Aorta (tissue), 5 donors: ENCODE measurements at places on chromosomes 2 and 18. TPM values are rescaled to one million over a fixed set of nuclear protein-coding genes. Genes with fewer than 3 reads are reported as not detected.

DNA sequence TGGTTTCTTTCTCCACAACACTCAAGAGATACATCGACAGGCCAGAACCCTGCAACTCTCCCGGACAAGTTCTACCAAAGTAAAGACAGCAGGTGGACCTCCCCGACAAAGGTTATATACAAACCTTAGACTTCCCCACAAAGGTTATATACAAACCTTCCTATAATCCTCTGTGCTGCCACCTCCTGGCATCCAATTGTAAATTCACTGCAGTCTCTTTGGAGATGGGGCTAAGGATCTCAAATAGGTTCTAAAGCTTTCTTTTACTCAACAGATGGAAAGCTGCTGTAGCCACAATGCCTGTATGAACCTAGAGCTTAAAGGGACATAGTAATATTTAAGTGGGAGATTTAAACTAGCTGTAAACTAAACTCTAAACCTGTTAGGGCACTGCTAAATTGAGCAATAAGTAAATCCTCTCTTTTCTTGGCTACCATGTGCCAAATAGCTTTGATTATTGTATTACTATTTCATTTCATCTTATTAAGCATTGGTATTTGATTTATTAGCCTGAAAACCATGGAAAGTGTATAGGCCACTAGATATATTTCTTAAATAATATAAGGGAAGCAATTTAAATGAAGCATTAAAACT is 9.8 kb upstream of the MREG start:
- DNase-seq = no peak

DNA sequence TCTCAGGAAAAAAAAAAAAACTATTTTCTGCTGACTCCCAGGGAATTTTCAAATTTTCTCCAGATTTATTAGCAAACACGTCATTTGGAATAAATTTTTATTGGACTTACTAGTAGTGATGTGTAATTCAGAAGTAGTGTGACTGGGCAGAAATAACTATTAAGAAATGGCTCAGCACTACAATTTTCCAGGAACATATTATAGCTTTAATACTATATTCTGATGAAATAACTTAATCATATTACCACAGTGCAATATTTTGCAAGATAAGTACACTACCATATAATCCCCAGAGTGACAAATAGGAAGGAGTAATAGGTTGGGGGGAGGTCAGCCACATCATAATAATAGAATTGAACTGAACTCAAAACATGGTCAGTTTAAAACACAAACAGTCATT is 19.7 kb upstream of the TNFAIP6 start:
- DNase-seq = no peak

DNA sequence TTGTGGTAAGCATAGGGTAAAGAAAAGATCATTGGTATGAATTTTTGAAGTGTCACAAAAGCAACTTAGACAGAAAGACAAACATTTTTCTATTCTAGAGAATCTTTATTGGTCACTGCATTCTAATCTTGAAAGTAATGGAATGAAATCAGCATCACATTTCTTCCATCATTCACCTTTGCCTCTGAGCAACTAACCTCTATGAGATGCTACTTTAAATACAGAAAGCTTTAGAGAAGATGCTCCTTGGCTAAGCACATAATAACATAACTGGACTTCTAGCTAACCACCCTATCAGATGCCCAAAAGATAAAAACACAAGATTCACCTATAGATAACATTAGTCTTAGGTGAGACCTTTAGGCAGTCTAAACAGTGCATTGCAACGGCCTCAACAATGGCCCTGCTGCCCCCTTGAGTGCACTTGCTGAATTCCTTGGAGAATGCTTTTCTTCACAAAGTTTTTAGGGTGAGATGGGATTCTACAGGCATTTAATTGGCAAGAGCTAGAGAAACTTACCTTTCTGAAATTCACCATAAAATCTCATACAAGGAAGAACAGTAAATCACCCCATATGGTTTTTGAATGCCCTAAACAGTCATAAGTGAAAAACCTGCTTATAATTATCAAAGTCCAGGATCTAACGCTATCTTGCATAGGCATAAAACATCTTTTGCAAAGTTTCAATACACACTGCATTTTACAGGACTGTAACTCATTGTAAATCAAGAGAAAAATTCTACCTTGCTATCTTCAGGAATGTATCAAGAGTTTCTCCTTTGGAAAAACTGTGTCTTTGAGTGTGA is 791.3 kb upstream of the CHAC2 start:
- no peak for DNase-seq

DNA sequence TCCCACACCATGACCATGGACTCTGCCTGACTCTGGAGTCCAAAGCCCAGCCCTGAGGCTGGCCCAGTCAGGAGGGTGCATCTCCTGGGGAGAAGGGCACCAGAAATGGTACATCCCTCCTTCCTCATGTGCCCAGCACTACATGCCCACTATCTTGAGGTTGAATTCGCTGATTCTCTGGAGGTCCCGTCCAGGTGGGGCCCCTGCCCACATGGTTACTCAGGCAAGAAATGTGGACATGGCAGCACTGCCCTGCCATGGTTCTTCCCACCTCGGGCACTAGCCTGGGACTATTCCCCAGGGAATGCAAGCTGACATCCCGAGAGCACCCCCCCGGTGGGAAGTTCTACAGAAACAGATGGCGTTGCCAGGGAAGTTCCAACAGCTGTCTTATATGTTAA is 15.3 kb upstream of the HES6 start:
- peak; percentile 59 for DNase-seq

- DNase-seq = no peak
These were observed 4.1 kb upstream of the MGAT5 start for GRCh38 chr2:134249755-134250154.

DNA sequence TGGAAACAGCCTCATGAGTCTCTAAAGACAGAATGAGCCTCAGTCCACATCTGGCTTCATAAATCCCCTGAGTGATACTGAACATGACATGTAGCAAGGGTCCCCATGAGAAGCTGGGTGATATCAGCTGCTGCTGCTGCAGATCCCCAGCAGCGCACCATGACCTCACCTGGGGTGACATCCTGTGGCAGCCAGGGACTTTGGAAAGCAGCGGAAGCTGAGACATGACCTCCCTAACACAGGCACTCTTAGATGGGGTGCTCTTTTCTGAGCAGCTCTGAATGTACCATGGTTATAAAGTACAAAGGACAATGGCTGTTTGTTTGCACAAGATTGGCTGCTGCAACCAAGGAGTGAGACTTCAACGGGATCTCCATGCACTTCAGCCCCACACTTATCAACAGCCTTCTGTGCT is 74.7 kb upstream of the TMEM200C start:
- no peak for DNase-seq

NEU4 gene
- total RNA-seq = 0.26 TPM

UGT1A3 gene
- total RNA-seq = not detected

SCN7A gene
- 3.6 TPM for total RNA-seq

PTPRM gene
- 86.3 TPM for total RNA-seq

NLRC4 gene
- 4.2 TPM for total RNA-seq

MBD5 gene
- 63.2 TPM for total RNA-seq
